ENCODE measurements at places on chromosomes 13 and 19. TPM values are rescaled to one million over a fixed set of nuclear protein-coding genes. Genes with fewer than 3 reads are reported as not detected.

Gene OR7C1
- not detected for total RNA-seq

GRCh38 chr19:2423915-2424685 lies 3.3 kb downstream of the TIMM13 start:
- peaks cover 11% of the 10 kb centered on the region for H3K36me3 ChIP-seq
- no peaks in the 10 kb centered on the region for H3K27me3 ChIP-seq
- no peak for DNase-seq
- H3K4me3 ChIP-seq, result no peak overlapping the region
- H3K27ac ChIP-seq, result no peak overlapping the region

Gene FUT2
- under 0.01 TPM for total RNA-seq

- DNase-seq, result no peak
- peaks cover 18% of the 10 kb centered on the region for H3K4me1 ChIP-seq
- H3K27me3 ChIP-seq, result no peaks in the 10 kb centered on the region
- H3K36me3 ChIP-seq, result peaks cover 7% of the 10 kb centered on the region
Observed at GRCh38 chr19:18155095-18156087, 2.4 kb downstream of the PIK3R2 start.

Gene CDC42EP5
- 14.7 TPM for total RNA-seq

DNA sequence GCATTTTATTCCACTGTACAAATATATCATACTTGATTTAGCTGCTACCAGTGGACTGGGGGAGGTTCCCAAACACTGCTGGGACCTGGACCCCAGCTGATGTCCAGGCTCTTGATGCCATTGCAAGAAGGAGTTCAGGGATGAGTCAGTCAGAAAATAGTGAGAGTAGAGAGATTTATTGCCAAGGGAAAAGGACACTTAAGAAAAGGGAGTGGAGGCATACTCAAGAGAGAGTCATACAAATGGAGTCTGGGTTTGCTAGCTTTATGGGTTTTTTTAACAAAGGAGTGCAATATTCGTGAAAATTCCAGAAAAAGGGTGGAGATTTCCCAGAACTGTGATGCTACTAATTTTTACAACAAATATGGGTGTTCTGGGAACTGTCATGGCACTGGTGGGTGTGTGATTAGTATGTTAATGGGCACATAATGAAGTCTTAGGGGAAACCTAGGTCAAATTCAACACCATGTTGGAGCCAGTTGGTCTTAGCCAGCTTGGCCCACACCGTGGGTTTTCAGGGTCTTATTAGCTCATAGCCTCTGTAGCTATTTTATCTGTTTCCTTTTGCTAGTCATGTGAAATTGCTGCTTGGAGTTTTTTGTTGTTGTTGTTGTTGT lies 36.2 kb downstream of the GPC6 start:
- H3K36me3 ChIP-seq, result no peaks in the 10 kb centered on the region
- no peak overlapping the region for H3K4me3 ChIP-seq
- no peak overlapping the region for H3K27ac ChIP-seq

DNA sequence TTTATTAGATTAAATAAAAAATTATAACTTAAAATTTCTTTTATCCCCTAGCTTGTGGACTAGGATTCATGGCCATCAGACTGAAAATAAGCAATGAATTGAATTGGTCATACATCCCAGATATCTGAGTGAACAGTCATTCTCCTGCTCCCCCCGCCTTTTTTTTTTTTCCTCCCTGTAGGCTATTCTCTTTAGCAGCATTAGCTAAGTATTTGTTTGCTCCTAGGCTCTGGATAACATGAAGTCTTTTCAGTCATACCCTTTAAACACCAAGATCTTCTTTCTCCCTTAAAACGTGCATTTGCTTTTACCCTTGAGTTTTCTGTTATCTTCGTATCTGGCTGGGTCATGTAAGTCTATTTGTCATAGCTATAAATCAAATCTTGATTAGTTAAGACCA lies 866.7 kb upstream of the SPRY2 start:
- no peaks in the 10 kb centered on the region for H3K4me1 ChIP-seq
- H3K27ac ChIP-seq, result no peak overlapping the region
- no peak overlapping the region for H3K4me3 ChIP-seq
- no peaks in the 10 kb centered on the region for H3K36me3 ChIP-seq

DNA sequence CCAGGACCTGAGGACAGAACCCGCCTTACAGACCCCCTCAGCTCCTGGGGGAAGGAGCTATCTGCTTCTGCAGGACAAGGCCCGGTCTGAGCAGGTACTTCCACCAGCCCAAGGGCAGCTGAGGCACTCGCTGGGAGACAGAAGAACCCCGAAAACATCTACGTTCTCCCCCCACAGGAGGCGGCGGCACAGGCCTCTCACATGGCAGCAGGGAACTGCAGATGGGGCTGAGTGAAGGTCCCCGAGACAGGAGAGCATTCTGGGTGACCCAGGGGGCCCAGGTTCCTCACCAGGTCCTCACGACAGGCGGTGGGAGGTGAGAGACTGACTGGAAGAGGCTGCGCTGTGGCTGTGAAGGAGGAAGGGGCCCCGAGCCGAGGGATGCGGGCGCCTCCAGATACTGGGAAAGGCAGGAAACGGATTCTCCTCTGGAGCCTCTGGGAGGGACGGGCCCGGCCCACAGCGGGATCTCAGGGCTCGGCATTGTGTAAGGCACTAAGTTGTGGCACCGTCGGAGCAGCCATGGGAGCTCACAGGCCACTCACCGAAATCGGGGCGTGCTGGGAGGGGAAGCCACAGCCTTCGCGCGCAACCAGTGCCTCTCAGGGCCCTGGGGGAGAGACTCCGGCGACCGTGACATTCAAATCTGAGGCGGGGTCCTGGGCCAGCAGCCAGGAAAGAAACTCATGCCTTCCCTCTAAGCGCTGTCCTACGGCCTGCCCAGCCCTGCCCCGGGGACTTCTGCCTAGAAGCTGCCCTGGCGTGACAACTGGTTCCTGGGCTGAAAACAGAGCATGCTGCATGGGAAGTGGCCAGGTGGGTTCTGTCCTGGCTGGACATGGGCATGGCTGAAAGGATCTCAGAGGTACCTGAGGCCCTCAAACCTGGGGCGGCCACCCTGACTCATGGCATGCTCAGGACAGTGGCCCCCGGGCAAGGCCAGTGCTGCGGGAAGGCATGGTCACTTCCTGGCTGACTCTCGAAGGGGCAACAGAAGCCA lies 14.0 kb downstream of the RPL36 start:
- no peak for DNase-seq
- H3K4me3 ChIP-seq, result no peak overlapping the region

DNA sequence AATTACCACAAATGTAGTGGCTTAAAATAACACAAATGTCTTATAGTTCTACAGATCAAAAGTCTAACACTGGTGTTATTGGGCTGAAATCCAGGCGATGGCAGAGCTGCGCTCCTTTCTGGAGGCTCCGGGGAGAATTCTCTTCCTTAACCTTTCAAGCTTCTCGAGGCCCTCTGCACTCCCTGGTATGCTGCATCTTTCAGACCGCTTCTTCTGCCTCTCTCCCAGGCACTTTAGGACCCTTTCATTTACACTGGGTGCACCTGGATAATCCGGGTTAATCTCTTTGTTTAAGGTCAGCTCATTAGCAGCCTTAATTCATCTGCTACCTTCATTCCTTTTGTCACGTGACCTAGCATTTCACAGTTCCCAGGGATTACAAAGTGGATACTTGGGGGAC lies 211.3 kb upstream of the RFC3 start:
- H3K27ac ChIP-seq, result no peak overlapping the region
- H3K27me3 ChIP-seq, result no peaks in the 10 kb centered on the region
- no peaks in the 10 kb centered on the region for H3K36me3 ChIP-seq
- H3K4me1 ChIP-seq, result no peaks in the 10 kb centered on the region
- no peak overlapping the region for H3K4me3 ChIP-seq

Gene HCST
- total RNA-seq, result 2.0 TPM

Gene LILRA1
- total RNA-seq, result not detected

- no peaks in the 10 kb centered on the region for H3K4me1 ChIP-seq
- H3K4me3 ChIP-seq, result no peak overlapping the region
- DNase-seq, result no peak
- no peak overlapping the region for H3K27ac ChIP-seq
- H3K27me3 ChIP-seq, result no peaks in the 10 kb centered on the region
Observed at GRCh38 chr19:45267296-45267695, 16.2 kb downstream of the MARK4 start.

DNA sequence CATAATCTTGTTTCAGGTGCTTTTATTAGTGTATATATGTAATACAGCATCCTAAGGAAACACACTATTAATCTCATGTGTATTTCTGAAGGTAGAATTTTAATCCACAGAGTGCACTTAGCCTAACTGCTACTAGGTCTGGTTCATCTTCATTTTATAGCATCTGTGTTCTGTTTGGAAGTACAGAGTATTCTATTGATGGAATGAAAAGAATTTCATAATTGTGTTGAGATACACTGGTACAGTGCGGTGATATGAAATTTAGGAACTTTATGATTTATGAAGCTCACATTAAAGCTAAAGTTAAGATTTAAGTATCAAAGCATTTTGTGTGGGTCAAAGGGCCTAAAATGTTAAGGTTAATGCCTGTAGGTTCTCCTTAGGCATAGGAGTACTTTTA lies 6.0 kb downstream of the PCDH17 start:
- no peak for DNase-seq
- peaks cover under 1% of the 10 kb centered on the region for H3K27me3 ChIP-seq
- H3K4me1 ChIP-seq, result no peaks in the 10 kb centered on the region
- H3K27ac ChIP-seq, result no peak overlapping the region
- H3K36me3 ChIP-seq, result no peaks in the 10 kb centered on the region
- H3K4me3 ChIP-seq, result no peak overlapping the region

GRCh38 chr13:99287551-99287950 lies 19.6 kb downstream of the GPR183 start:
- no peak overlapping the region for H3K4me3 ChIP-seq
- no peaks in the 10 kb centered on the region for H3K36me3 ChIP-seq
- no peak for DNase-seq
- H3K27me3 ChIP-seq, result no peaks in the 10 kb centered on the region
- H3K4me1 ChIP-seq, result no peaks in the 10 kb centered on the region
- no peak overlapping the region for H3K27ac ChIP-seq

All from fibroblast of lung (primary cell).